ENCODE measurements at places on chromosomes 4 and X.

GRCh38 chrX:19177721-19178120 lies 55.5 kb upstream of the ADGRG2 start:
- DNase-seq: no peak

DNA sequence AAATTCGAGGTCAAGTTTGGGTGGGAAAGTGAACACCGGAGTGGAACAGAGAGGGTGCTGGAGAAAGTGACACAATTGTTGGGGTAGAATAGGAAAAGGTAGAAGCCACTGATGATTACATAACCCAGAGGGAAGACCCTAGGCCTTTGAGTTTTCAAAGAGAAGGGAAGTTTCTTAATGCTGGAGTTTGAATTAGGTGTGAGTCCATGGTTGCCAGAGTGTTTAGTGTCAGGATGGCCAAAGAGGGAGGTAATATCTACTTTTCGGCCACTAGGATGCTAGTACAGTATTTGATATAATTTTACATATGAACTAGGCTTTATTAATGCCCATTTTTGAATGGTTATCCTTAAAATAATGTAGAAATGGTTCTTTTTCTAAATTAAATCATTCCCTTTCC lies 5.4 kb downstream of the BCORL1 start:
- no peak for DNase-seq

DNA sequence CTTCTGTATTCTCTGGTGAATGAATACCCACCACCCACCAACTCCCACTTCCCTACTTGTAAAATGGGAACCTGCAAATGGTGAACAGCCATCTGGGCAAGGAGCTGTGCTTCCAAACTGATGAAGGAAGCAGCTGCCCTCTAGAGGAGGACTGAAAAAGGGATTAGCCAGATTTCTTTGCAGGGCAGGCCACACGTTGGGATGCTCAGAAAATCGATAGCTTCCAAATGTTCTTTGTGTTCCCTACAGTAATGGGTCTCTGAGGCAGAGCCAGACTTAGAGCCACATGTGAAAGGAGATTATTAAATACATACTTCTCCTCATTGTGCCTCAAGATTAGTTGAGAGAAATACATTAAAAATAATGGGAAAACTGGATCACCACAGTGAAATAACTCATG lies 39.3 kb upstream of the LPAR4 start:
- no peak for DNase-seq

GRCh38 chr4:70463335-70463734 lies 8.7 kb upstream of the MUC7 start:
- no peak for DNase-seq

GRCh38 chr4:141684785-141685184 lies 48.4 kb downstream of the IL15 start:
- DNase-seq: no peak

- DNase-seq: no peak
Observed at GRCh38 chrX:51855698-51856097, 37.7 kb upstream of the MAGED1 start.

- no peak for DNase-seq
Observed at GRCh38 chrX:153669901-153670731, 3.5 kb downstream of the PNCK start.

GRCh38 chr4:173485164-173485563 lies 44.9 kb downstream of the HAND2 start:
- DNase-seq: no peak

- no peak for DNase-seq
Observed at GRCh38 chr4:127788517-127788916, 6.4 kb downstream of the HSPA4L start.

- no peak for DNase-seq
Observed at GRCh38 chr4:113181289-113182007, 132.0 kb downstream of the ANK2 start.

GRCh38 chrX:155959018-155959587 lies 38.4 kb upstream of the IL9R start:
- DNase-seq: no peak

DNA sequence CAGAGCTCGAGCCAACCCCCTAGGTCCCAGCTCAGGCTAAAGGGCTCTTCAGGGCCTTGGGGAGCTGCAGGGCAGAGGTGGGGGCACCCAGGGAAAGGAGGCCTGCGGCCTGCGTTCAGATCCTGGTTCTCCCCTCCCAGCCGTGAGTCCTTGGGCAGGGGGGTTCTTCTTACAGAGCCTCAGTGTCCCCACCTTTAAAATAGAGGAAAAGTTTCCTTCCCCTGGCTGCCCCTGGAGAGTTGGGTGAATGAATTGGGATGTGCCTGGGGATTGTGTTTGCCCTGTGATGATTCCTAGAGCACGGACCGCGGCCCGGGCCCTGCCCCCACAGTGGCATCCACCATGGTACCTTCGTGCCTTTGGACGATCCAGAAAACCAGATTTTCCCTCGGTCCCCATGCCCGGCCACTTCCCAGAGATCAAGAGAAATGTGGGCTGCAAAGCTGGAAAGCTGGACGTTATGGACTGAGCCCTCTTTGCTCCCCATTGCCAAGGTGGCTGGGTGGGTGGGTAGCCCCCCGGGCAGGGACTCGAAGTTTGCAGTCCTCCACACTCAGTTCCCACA lies 11.4 kb downstream of the HTRA3 start:
- no peak for DNase-seq

GRCh38 chrX:44162964-44163475 lies 180.5 kb downstream of the EFHC2 start:
- DNase-seq: no peak

DNA sequence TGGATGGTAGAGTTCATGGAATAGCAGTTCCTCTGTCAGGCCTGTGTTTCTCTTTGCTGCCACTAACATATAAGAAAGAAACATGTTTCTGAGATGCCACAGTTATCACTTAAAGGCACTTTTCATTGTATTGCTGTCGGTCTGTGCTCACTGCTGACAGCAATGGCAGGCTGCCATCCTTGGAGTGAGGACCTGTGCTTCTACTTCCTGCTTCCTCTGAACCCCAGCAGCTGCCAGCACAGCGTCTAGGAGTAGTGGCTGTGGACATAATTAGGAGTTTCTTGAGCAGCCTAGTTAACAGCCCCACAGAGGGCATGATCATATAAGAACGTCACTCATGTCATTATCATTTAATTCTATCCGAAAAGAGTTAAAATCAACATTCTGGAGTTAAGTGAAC lies 30.5 kb downstream of the F11 start:
- no peak for DNase-seq

DNA sequence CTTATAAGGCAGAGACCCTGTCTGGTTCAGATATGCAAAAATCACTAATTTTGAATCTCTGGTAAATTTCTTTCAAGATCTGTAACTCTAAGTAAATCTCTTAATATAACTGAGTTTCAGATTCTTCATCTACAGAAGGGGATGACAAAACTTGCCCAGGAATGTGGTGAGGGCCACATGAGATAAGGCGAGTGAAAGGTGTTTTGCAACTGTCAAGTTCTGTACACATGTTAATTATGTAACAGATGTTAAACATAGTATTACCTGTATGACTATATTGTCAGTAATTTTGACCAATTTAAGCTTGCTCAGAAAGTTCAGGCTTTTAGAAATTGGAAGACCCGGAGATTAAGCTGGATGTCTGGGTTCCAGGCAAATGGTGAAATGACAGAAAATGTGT lies 549 bp upstream of the GLRB start:
- DNase-seq: no peak

- no peak for DNase-seq
Observed at GRCh38 chrX:107507093-107507743, 57.8 kb downstream of the FRMPD3 start.

DNA sequence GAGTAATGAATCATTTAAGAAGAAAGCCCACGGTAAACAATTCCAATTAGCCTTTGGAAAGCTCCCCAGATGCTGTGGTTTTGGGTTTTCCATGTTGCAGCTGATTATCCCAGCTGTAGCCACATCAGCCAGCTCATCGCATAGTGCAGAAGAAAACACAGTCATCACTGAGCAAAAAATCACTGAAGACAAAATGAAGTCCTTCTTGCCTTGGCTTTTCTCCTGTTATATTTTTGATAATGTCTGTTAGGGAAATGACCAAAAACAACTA lies 193.0 kb upstream of the C1QTNF7 start:
- no peak for DNase-seq

DNA sequence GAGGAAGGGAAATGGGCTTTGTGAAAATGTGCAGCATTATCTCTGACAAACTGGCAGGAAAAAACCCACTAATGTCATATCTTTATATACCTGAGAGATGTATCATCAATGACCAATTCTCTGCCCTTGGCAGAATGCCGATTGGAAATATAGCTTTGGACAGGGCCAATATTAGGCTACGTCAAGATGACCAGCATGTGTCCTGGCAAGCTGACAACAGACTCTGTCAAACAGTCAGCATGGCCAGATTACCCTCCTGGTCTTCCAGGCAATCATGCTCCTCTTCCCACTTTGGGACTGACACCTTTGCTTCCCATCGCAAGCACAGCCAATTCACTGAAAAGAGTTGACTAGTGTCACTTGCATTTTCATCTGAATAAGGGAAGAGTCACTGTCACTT lies 57.0 kb downstream of the SORBS2 start:
- no peak for DNase-seq

GRCh38 chr4:144611850-144612249 lies 34.1 kb upstream of the HHIP start:
- no peak for DNase-seq

DNA sequence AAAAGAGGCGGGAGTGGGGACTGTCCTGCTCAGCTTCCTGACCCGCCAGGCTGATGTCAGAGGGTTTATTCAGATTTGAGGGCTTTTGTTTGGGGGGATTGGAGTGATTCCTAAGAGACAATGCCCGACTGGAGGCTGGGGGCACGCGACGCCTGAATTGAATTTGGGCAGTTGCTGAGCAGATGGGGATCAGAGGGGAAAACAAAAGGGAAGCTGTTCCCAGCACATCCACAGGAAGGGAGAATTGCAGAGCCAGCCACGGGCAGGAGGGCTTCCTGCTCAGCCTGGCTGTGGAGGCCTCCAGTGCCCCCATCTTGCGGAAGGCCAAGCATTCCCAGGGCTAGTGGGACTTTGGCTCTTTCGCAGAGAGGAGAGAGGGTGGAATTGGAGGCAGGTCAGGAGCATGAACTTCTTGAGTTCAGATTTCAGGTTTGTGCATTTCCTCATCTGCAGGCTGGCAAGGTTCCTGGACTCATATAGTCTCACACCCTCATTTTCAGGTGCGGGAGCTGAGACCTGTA lies 162.8 kb downstream of the NHS start:
- no peak for DNase-seq

GRCh38 chrX:111743316-111743715 lies 62.3 kb downstream of the ALG13 start:
- DNase-seq: no peak

DNA sequence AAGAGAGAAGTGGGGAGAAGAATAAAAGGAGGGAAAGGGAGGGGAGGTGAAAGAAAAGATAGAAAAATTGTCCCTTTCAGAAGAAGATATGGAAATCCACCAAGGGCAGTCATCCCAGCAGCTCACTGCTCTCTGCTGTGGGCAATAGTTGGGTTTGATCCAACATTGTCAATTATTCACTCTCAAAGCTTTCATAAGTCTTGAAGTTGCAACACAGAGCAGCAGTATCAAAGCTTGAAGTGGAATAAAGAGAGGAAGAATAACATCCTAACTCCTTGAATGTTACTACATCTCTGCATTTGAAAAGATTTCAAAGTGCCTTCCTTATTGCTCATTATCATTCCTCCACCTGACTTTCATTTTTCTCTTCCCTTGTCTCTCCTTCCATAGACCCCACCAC lies 62.3 kb upstream of the HHIP start:
- DNase-seq: no peak

- no peak for DNase-seq
Observed at GRCh38 chrX:53135581-53135980, 41.6 kb downstream of the KANTR start.

- no peak for DNase-seq
Observed at GRCh38 chr4:123325241-123325681, 71.3 kb upstream of the SPRY1 start.

Measured in stimulated activated CD8-positive, alpha-beta memory T cell treated with anti-CD3 and anti-CD28 coated beads, Interleukin-7, amount 100 ng/mL, for 24 hours (primary cell).